ENCODE measurements at places on chromosomes 3 and 15. TPM values are rescaled to one million over a fixed set of nuclear protein-coding genes. Genes with fewer than 3 reads are reported as not detected.

DNA sequence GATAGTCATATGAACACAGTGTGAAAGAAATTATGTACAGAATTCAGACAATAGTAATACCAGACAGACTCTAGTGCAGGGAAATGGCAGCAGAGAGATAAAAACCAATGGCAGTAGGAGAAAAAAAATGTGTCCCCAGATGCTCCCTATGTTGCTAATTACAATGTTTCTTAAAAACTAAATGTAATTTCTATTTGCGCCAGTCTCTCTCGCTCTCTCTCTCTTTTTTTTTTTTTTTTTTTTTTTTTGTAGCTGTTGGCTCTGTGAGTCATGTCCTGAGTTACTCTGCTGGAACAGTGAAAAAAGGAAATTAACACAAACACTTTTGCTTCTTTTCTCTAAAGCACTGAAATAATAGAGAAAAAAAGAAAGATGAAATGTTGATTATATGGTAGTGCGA lies 871.9 kb downstream of the GBE1 start:
- no peak for DNase-seq

The FAM81A gene
- total RNA-seq, result 0.26 TPM

DNA sequence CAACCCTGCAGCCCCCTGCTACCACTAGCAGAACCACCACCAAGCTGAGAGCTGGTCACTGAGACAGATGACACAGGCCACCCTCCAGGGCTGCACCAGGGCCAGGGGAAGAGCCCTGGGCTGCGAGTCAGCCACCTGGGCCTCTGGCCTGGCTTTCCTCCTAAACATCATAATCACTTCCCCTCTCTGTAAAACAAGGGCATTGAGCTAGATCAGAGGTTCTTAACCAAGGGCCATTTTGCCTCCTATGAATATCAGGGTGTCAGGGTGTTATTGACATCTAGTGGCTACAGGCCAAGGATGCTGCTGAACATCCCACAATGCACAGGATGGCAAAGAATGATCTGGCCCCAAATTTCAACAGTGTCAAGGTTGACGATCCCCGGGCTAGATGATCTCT lies 25.2 kb downstream of the TLE3 start:
- no peak for DNase-seq

The IL5RA gene
- total RNA-seq, result not detected

DNA sequence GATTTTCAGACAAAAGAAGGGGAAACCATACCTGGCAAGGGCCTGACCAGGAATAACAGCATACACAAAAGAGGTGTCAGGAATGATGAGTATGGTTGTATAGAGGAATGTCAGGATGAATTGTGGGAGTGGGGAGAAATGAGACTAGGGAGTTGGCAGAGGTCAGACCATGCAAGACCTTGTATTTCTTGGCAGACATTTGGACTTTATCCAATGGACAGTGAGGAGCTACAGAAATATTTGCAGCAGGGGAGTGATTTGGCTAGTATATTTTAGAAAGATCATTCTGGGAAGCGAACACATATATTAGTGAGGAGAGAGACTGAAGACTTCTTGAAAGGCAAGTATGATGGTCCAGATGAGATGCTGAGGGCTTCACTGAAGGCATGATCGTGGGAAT lies 25.4 kb upstream of the ALPK3 start:
- DNase-seq, result no peak

The ZNF502 gene
- total RNA-seq, result 4.4 TPM

GRCh38 chr3:149077628-149078027 lies 8.7 kb downstream of the HLTF start:
- DNase-seq, result no peak

- DNase-seq, result no peak
These were observed 8.4 kb upstream of the MYO1E start for GRCh38 chr15:59380902-59381610.

The TGM4 gene
- total RNA-seq, result under 0.01 TPM

GRCh38 chr3:187919048-187919447 lies 173.8 kb upstream of the BCL6 start:
- peak; percentile 42 for DNase-seq

The PLIN1 gene
- 0.51 TPM for total RNA-seq

DNA sequence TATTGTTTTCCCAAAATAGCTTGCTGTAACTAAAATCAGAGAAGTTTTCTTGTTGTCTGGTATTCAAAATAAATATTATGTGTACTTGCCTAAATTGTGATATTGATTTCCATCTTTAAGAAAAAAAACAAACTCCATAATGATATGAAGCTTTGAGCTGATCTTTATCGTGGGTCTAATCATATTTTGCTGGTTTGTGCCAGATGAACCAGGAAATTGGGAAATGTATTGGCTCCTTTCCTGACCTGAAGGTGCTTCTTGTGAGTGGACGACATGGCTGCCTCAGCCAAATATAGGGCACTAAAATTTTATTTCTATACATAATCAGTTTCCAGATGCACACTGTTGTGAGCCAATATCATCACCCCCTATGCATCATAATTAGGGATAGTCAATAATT lies 113.3 kb downstream of the DIPK2A start:
- DNase-seq, result no peak

GRCh38 chr15:90315278-90315982 lies 36.7 kb upstream of the ZNF774 start:
- peak; percentile 75 for DNase-seq

The GPR62 gene
- not detected for total RNA-seq

The MBNL1 gene
- 54.8 TPM for total RNA-seq

- no peak for DNase-seq
These were observed 23.0 kb downstream of the OIP5 start for GRCh38 chr15:41309226-41309905.

DNA sequence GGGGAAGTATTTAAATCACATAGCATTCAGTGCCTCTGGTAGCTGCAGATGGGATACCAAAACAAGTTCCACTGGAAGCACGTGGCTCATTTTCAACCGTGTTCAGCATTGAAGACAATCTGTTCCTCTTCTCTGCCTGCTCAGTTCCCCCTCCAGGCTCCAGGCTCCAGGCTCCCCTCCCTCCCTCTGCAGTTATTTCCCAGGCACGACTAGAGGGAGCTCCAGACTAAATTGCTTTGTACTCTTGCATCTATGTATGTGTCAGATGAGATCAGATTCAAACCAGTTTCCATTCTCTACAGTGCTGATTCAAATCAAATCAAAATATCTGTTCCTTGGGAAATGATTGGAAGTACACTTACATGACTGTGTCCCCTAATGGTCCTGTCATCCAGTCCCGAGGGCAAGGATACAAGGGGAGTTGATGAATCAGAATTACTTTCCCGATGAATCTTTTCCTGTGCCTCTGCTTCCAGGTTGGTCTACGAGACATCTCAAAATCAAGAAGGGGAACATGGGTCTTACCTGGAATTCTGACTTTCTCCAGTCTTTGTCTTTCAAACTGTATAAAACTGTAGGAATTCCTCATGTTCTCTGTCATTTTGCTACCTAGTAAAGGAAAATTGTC lies 600.5 kb downstream of the EDEM1 start:
- DNase-seq, result no peak

The PLA2G4E gene
- under 0.01 TPM for total RNA-seq

DNA sequence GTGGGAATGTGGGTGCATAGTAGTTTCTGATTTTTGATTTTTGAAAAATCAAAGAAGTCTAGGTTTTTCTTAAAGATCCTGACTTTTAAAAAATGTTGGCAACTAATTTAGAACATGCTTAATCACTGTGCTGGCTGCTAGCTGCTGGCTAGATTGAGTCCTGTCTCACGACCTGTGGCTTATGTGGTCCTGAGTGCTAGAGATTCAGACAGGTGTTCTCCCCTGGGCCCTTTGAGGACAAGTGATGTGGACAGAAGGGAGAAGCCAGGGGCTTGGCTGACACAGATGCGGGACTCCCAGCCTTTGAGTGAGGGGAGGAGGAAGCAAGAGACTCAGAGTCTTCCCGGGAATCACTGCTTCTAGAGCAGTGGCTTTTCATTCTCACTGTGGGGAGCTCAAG lies 47.5 kb downstream of the CORO2B start:
- no peak for DNase-seq

- DNase-seq, result no peak
These were observed 6.4 kb downstream of the MYL3 start for GRCh38 chr3:46856576-46857471.

DNA sequence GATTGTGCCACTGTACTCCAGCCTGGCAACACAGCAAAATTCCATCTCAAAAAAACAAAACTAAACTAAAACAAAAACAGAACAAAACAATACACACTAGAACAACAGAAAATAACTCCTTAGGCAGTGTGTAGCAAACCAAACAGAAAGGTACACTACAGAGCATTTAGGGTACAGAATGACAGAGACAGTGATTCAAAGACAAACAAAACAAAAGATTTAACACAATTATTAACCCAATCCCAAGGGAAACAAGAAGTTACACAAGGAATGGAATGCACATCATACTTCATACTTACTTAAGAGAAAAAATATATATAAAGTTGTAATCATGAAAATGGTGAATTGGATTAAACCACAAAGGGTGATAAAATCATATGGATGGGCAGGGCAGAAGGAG lies 12.9 kb downstream of the SLC25A20 start:
- DNase-seq, result no peak

The IMPG2 gene
- total RNA-seq, result 0.13 TPM

DNA sequence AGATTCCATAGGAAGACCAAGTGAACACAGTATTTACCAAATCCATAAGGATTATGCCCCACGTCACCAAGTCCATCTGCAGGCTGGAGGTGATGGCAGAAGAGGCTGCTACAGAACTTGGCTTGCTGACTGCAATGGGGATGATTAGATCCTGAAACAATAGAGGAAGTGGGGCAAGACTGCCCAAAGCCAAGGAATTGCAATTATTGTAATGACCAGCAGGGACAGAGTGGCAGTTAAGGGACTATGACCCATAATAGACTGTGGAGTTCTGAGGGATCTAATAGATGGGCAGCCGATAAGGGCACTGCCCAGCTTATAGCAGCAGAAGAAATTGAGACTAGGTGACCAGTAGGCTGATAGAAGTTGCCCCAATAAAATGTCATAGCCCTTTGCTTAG lies 108.4 kb downstream of the MINAR1 start:
- DNase-seq, result no peak

The MITF gene
- 2.3 TPM for total RNA-seq

- DNase-seq, result peak; percentile 4
These were observed 614.8 kb downstream of the DIPK2A start for GRCh38 chr3:144586382-144586781.

DNA sequence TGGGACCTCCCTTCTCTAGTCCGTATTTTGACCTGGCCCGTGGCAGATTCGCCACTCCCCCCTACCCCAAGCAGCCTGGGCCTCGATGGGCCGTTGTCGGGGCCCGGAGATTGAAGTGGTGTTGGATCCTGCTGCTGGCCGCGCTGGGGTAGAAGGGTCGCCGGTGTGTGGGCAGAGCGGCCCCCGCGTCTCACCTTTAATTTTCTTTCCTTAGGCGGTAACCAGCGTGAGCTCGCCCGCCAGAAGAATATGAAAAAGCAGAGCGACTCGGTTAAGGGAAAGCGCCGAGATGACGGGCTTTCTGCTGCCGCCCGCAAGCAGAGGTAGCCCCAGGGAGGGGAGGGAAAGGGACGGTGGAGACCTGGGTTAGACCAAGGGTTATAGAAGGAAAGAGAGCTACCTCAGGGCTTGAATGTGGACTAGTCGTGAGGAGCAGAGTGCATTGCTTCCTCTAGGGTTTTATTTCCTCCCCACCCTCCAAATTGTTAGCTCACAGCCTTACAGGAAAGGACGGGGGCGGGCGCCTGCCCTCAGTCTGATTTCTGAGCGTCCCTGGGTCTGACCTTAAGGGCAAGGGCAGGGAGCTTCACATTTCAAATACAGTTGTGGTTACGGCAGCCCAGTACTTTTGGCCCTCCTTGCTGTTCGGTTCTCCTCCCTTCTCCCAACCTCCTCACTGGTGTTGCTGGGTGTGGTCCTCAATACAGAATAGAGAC lies 799 bp downstream of the SERF2 start:
- peak; percentile 38 for DNase-seq

DNA sequence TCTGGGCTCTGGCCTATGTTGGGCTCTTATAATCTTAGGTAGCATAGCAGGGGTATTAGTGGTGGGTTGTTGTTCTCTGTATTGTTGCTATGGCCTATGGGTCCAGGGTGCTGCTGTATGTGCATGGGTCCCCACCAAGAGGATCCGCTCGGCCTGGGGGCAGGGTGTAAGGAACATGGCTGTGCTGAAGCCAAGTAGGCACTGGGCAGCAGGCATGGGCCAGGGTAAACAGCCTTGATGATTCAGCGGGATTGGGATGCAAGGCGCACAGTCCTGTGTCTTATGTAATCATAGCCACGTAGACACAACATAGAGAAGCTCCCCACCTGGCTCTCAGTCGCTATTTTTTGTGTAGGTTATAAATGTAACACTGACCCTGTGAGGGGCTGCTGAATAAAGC lies 306.9 kb downstream of the ZPLD1 start:
- DNase-seq, result no peak
